Aorta (tissue), 5 donors: ENCODE measurements at places on chromosomes 5 and 9. TPM values are rescaled to one million over a fixed set of nuclear protein-coding genes. Genes with fewer than 3 reads are reported as not detected.

DNA sequence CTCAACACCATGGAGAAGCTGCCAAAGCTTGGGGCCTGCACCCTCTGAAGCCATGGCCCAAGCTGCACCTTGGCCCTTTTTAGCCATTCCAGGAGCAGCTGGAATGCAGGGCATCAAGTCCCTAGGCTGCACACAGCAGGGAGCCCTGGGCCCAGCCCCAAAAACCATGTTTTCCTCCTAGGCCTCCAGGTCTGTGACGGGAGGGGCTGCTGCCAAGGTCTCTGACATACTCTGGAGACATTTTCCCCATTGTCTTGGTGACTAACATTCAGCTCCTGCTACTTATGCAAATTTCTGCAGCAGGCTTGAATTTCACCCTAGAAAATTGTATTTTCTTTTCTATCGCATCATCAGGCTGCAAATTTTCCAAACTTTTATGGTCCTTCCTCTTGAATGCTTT, 64.6 kb downstream of the ELOVL7 start:
- no peaks in the 10 kb centered on the region for H3K27me3 ChIP-seq
- H3K4me1 ChIP-seq: no peaks in the 10 kb centered on the region
- DNase-seq: no peak
- H3K4me3 ChIP-seq: no peak overlapping the region
- H3K36me3 ChIP-seq: no peaks in the 10 kb centered on the region
- H3K27ac ChIP-seq: no peak overlapping the region

- H3K27ac ChIP-seq: no peak overlapping the region
- peaks cover 8% of the 10 kb centered on the region for H3K36me3 ChIP-seq
- no peak overlapping the region for H3K4me3 ChIP-seq
- no peaks in the 10 kb centered on the region for H3K27me3 ChIP-seq
- DNase-seq: no peak
- H3K4me1 ChIP-seq: no peaks in the 10 kb centered on the region
Observed at GRCh38 chr5:142316051-142316450, 8.8 kb downstream of the SPRY4 start.

DNA sequence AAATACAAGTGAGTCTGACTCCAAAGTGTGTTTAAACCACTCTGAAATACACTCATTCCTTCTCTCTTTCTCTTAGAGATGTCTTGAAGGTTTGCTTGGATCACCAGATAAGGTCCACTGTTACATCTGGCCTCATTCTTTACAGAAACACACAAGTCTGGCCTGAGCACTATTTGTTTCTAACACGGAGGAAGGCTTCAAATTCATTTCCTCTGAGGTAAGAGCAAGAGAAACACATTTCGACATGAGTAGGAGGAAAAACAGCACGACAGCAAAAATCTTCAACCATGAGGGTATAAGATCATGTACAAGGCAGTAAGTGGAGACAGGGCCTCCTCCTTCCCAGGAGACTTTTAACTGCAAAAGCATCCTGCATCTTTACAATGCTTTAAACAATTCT, 8.0 kb downstream of the SIL1 start:
- no peaks in the 10 kb centered on the region for H3K27me3 ChIP-seq
- no peak for DNase-seq
- H3K36me3 ChIP-seq: no peaks in the 10 kb centered on the region
- no peak overlapping the region for H3K4me3 ChIP-seq

- peaks cover 3% of the 10 kb centered on the region for H3K27me3 ChIP-seq
- no peak overlapping the region for H3K27ac ChIP-seq
- no peak for DNase-seq
Observed at GRCh38 chr5:160957312-160957861, 105.4 kb upstream of the ATP10B start.

DNA sequence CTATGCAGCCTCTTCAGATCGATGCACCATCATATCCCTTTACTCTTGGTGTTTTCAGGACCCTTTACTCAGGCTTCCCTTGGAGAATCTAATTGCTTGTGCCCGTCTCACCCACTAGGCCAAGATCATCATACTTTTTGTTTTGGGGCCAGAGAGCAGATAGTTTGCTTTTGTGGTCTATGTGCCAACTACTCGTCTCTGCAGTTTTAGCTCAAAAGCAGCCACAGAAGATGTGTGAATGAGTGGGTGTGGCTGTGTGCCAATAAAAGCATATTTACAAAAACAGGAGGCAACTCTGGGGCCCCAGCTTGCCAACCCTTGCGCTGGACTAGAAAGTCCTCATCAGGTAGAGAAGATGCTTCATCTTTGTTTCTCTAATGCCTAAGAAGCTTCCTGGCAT, 216.8 kb downstream of the SEMA5A start:
- H3K27me3 ChIP-seq: no peaks in the 10 kb centered on the region
- H3K4me1 ChIP-seq: no peaks in the 10 kb centered on the region
- H3K36me3 ChIP-seq: no peaks in the 10 kb centered on the region

DNA sequence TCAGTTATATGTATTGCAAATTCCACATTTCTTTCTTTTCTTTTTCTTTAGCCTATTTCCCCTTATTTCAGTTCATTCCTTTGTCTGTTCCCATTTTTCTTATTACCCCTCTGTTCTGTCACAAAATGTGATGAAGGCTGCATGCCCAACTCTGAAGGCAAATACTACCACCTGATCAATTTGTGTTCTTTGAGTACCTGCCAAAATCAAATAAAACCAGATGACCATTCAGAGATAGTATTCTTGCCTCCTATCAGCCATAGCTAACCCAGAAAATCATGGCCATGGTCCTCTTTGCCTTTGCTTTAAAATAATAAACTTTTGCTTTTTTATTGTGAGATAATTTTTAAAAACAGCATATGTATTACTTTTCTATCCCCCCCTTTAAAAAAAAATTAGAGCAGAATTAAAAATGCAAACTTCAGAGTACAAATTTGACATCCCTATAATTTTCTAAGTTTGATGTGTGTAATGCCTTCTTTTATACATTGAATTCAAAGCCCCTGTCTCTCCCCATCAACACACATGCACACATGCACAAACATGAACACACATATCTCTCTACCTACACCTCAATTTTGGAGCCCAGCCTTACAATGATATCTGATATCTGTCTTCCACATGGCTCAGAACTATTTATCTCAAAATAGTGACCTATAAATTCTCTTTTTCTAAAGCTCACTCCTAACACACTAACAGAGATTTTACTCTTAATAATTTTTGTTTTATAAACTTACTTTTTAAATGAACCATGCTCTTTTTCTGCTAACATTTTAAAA, 3.5 kb downstream of the RFESD start:
- H3K27ac ChIP-seq: no peak overlapping the region
- H3K36me3 ChIP-seq: no peaks in the 10 kb centered on the region
- no peaks in the 10 kb centered on the region for H3K27me3 ChIP-seq
- H3K4me1 ChIP-seq: no peaks in the 10 kb centered on the region
- no peak overlapping the region for H3K4me3 ChIP-seq

DNA sequence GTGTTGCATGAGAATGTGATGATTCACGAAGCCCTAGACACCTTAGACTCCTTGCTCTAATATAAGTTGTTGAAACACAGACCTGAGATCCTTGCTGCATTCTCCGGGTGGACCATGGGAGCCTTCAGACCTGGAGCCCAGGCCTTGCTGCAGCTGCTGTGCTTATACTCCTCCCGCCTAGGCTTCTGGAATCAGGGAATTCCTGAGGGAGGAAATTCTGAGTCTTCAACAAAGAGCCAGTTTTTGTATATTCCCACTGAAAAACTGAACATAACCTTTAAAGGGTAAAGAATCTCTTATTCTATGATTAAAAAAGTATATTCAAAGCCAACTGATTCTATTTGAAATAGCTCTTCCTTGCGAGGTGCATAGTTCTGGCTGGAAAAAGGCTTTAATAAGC, 245.1 kb upstream of the ELAVL2 start:
- H3K4me3 ChIP-seq: no peak overlapping the region
- no peak overlapping the region for H3K27ac ChIP-seq
- H3K27me3 ChIP-seq: no peaks in the 10 kb centered on the region
- no peaks in the 10 kb centered on the region for H3K36me3 ChIP-seq
- no peak for DNase-seq

GRCh38 chr9:81499021-81499454, 190.3 kb downstream of the TLE1 start:
- DNase-seq: no peak
- no peak overlapping the region for H3K4me3 ChIP-seq
- H3K27ac ChIP-seq: peak overlapping the region; percentile 92
- H3K36me3 ChIP-seq: no peaks in the 10 kb centered on the region

GRCh38 chr9:8733131-8733954, 933.8 kb upstream of the DMAC1 start:
- H3K27ac ChIP-seq: no peak overlapping the region
- no peaks in the 10 kb centered on the region for H3K4me1 ChIP-seq
- H3K4me3 ChIP-seq: peak overlapping the region; percentile 43

GRCh38 chr5:138544181-138545134, 1.4 kb upstream of the ETF1 start:
- peak overlapping the region; percentile 49 for H3K4me3 ChIP-seq
- H3K27me3 ChIP-seq: no peaks in the 10 kb centered on the region
- DNase-seq: no peak

- no peaks in the 10 kb centered on the region for H3K27me3 ChIP-seq
- no peak overlapping the region for H3K4me3 ChIP-seq
- H3K27ac ChIP-seq: no peak overlapping the region
- DNase-seq: no peak
Observed at GRCh38 chr9:127717766-127718165, 1.9 kb downstream of the TTC16 start.

DNA sequence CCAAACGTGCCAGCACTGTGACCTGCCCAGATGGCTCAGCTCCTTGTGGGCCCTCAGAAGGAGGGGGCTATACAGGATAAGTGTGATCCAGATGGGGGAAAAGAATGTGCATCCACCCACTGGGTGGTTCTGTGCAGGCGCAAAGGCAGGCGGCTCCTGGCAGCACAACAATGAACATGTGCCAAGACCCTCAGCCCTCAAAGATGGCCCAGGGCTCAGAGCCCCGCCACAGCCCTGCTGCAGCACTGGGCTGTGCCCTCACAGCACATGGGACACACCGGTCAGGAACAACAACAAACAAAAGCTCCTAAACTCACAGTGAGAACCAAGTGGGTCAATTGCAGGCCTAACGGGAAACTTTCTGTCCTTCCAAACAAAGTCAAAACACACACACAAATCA, 4.7 kb downstream of the SEMA4D start:
- H3K27ac ChIP-seq: no peak overlapping the region
- DNase-seq: no peak
- no peaks in the 10 kb centered on the region for H3K36me3 ChIP-seq
- H3K4me1 ChIP-seq: no peaks in the 10 kb centered on the region
- H3K4me3 ChIP-seq: no peak overlapping the region

GRCh38 chr5:125258615-125259014, 512.2 kb upstream of the ZNF608 start:
- no peaks in the 10 kb centered on the region for H3K36me3 ChIP-seq
- no peak for DNase-seq
- H3K27me3 ChIP-seq: no peaks in the 10 kb centered on the region
- no peak overlapping the region for H3K27ac ChIP-seq
- no peaks in the 10 kb centered on the region for H3K4me1 ChIP-seq

GRCh38 chr5:1943481-1943880, 60.8 kb upstream of the IRX4 start:
- H3K27ac ChIP-seq: no peak overlapping the region
- H3K4me1 ChIP-seq: no peaks in the 10 kb centered on the region
- H3K36me3 ChIP-seq: no peaks in the 10 kb centered on the region
- H3K27me3 ChIP-seq: no peaks in the 10 kb centered on the region
- no peak overlapping the region for H3K4me3 ChIP-seq

PCDHGB6 gene
- total RNA-seq: 9.5 TPM

TXNDC8 gene
- total RNA-seq: not detected

HNRNPAB gene
- total RNA-seq: 84.9 TPM

BRINP1 gene
- total RNA-seq: 0.23 TPM

GRIN1 gene
- not detected for total RNA-seq

DMGDH gene
- 5.2 TPM for total RNA-seq

SH3TC2 gene
- total RNA-seq: 1.1 TPM
